ENCODE measurements at places on chromosomes 6 and 20.

GRCh38 chr6:2868637-2869036, 27.0 kb upstream of the SERPINB1 start:
- no peak for DNase-seq

- DNase-seq: no peak
These were observed 129.7 kb upstream of the PHACTR1 start for GRCh38 chr6:12586721-12587480.

- peak; percentile 5 for DNase-seq
These were observed 603.3 kb upstream of the PTCHD4 start for GRCh38 chr6:48714250-48714649.

- peak; percentile 72 for DNase-seq
These were observed 73.9 kb downstream of the AHI1 start for GRCh38 chr6:135423649-135424128.

GRCh38 chr6:20876036-20876435, 341.8 kb downstream of the CDKAL1 start:
- peak; percentile 86 for DNase-seq

Data from A673 (cell line).